NCI-H774 (cell line): ENCODE measurements at places on chromosomes 5 and 9.

GRCh38 chr9:5670079-5670478 lies 41.2 kb downstream of the RIC1 start:
- no peak for DNase-seq

GRCh38 chr9:74120470-74120869 lies 376.7 kb upstream of the RORB start:
- no peak for DNase-seq

DNA sequence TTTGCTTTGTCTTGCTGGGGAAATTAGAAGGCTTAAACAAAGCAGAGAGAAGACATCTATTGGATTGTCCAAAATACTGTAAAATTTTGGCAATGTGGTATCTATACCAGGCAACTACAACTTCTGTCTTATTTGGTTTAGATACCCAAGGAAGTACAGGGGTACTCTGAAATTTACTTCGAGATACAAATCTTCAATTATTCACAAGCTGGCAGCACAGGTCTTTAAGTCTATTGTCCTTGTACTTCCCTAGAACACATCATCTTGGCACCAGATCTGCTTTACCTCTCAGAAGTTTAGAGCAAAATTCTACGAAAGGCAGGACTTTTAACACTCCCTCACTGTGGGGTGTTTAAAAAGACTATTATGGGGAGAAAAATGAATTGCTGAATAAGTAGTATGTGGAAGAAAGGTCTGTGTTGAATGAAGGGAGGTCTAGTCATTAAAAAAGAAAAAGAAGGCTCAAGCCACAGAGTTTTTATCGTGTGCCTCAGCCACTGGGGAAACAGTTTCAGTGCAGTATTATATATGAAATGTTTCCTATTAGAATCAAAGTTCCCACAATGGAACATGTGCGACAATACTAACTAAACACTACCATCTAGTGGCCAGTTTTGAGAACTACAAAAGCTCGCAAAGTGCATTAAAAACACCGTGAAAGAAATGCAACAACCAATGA lies 93.7 kb downstream of the PDE4D start:
- peak; percentile 32 for DNase-seq

DNA sequence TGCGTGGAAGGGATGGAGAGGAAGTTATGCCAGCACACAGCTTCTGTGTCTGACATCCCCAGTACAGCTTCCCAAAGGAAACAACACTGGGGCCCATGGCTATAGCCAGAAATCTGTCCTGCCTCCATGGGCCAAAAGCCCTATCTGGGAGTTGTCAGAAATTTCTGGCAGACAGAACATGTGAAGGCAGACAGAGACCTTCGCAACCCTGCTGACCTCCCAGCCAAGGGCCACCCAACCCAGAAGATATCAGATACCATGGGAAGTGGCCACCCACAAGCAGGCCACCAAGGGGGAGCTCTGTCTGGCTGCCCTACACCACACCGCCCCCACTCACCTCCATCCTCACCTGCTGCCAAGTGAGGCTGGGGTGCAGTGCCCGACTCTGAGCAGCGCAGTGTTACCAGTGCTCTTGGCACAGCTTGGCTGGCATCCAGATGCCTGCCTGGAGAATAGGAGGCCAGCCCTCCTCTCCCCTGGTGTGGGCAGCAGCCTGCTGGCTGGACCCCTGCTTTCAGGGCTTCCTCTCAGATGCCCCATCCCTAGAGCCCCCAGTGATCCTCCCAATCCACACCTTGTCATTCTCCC lies 61.6 kb upstream of the NEURL1B start:
- no peak for DNase-seq

DNA sequence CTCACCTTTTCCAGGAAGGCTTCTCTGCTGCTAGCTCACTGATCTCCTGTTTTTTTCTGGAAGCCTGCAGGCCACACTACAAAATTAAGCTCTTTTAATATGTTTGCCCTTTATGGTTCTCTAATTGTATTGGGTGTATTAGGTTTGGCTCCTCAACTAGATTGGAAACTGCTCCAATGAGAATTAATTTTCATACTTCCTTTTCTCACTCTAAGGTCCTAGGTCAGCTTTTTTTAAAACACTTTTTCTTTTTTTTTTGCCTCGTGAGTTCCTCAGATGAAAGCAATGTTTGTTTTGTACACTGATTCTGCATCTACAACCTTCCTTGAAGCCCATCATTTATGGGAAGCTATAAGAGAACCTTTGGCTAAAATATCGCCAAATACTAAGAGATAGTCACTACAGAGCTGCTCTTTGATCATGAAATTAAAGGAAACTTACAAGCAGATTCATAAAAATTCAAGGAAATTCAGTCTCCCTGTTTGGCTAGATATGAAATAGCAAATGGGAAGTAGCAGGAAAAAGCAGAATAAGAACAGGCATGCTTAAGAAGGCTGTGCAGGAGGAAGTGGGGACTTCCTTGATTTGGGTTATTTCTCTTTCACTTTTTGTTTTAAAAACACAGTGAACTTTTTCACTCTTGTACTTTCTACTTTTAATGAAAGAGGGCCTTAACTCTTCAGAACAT lies 55.2 kb upstream of the FYB1 start:
- no peak for DNase-seq

DNA sequence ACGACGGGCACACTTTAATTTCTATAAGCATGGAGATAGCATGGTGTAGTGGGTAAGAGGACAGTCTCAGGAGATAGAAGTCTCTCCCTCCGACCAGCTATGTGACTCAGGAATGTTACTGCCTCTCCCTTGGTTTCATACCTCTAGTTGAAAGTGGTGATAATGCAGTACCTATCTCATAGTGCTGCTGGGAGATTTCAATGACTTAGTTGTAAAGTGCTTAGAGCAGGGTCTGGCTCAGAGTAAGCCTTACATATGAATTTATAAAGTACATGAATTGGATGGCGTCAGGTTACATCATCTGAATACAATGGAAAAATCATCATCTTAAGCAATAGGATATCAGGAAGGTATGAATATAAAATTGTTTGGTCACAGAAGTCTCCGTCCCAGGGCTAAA lies 952.8 kb upstream of the EDIL3 start:
- no peak for DNase-seq

DNA sequence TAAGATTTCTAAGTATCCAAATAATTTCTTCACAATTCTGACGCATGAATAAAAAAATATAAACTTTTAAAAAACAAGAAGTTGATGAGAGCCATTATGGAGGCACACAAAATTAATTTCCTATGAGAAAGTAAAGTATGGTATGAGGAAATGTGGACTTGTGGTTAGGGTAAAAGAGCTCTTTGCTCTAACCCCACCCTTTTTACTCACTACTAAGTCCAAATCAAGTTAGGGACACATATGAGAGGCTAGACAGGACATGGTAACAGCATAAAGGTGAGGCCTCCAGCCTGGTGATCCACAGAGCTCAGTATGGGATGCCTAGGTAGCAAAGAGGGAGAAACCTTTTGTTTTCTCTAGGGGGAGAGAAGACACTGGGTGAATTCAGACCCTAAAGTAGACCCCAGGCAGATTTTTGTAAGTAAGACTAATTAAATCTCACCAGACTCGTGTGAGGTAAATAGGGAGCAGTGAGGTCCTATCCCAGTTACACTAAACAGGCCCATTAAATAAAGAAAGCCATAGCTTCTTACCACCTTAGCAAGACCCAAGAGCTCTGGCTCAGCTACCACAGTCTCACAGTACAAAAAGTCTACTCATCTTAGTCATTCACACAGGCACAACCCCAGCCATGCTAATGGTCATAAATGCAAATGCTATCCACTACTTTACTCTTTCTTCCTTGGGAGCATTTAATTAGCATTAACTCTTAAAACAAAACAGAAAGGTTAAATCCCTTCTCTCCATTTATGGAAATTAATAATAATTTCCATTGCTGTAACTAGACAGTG lies 42.6 kb downstream of the MLLT3 start:
- no peak for DNase-seq

- no peak for DNase-seq
These were observed 41.5 kb downstream of the TTLL11 start for GRCh38 chr9:122051351-122052321.

GRCh38 chr5:32170303-32171151 lies 3.6 kb downstream of the GOLPH3 start:
- no peak for DNase-seq

DNA sequence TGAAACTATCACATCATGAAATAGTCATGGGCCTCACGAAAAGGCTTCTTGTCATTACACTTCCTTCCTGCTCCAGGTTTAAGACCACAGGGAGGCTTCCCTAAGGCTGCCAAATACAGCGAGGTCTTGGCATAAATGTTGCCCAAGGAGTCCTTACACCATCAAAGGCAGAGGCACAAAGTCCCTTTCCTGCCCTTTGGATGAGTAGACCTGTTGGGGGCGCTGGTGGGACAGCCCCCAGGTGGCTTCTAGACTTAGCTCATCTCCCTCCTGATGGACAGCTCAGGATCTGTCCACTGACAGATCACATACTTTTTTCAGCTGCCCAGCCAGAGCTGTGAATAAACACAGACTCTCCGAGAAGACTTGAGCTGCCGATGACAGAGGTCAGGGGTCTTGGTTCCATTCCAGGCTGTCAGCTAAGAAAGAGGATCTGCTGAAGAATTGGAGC lies 15.5 kb upstream of the MEGF9 start:
- DNase-seq = no peak

DNA sequence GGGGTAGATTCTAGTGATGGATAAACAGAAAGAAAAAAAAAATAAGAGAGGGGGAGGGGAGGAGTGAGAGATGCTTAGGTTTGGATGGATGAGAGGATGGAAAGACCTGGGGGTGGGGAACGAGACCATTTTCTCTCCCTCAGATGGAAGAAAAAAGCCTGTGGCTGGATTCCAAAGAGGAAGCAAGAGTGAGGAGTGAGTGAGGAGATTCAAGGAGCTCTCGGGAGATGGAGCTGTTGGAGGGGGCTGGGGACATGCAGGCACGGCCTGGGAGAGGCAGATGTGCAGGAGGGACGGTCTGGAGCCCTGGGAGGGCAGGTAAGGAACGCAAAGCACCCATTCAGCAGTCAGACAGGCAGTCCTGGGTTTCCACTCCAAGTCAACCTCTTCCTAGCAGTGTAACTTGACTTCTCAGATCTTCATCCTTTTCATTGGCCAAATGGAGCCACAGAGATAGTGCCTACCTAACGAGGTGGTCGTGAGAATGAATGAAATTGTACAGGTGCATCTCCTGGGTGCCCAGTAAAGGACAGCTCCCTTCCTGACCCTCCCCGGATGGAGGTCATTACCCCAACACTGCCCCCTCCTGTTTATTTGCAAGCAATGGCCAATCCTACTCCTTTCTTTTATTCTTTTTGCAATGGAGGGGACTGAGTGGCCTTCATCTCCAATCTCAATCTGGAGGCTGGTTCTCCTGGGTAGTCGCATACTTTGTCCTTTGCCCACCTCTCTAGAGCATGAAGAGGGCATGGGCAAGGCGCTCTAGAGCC lies 52.2 kb downstream of the PCDH1 start:
- no peak for DNase-seq

DNA sequence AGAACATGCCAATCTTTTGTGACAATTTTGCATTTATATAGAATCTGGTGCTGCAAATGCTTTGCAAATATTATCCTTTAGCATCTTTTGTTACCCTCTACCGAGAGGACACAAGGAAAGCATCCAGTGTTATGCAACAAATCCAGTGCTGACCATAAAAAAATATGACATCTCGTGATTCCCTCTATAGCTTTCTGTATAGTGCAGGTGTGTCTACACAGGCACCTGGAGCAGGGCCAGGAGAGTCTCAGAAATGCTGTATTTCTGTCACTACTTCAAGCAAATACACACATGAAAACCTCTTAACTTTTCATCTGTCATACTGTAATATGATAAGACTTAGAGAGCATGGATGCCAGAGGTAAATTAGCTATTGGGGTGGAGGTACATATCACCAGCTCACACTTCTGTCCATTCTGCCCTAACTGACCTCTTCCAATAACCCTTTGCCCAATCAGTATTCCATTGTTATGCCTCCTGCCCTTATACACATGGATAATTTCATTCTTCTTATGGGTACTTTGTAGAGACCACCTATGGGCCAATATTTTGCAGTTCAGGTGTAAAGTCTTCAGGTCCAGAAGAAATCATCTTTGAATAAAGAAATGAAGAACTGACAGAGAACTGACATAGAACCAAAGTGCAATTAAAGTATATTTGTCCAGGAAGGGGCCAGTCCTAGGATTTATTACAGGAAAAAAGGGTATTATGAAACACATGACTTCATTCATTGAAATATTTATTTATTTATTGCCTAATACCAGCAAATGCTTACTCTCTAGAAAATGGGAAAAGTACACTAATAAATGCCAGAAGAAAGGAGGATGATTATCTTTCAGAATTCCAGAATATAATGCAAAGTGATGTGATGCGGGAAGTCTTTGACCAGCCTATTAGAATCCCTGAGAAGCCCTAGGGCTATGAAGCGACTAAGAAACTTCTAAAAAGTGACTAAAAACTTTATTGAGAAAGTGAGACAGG lies 106.5 kb downstream of the EPB41L4A start:
- no peak for DNase-seq

DNA sequence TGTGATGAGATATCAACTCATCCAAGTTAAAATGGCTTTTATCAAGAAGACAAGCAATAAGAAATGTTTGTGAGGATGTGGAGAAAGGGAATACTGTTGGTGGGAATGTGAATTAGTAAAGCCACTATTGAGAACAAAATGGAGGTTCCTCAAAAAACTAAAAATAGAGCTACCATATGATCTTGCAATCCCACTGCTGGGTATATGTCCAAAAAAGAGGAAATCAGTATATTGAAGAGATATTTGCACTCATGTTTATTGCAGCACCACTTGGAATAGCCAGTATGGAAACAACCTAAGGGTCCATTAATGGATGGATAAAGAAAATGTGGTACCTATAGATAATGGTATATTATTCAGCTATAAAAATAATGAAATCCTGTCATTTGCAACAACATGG lies 25.1 kb downstream of the PPIP5K2 start:
- no peak for DNase-seq

- DNase-seq = no peak
These were observed 395.4 kb downstream of the DTWD2 start for GRCh38 chr5:118593003-118593328.

GRCh38 chr5:2721385-2722138 lies 29.9 kb downstream of the IRX2 start:
- DNase-seq = no peak

GRCh38 chr9:117887941-117888340 lies 183.7 kb downstream of the TLR4 start:
- no peak for DNase-seq

DNA sequence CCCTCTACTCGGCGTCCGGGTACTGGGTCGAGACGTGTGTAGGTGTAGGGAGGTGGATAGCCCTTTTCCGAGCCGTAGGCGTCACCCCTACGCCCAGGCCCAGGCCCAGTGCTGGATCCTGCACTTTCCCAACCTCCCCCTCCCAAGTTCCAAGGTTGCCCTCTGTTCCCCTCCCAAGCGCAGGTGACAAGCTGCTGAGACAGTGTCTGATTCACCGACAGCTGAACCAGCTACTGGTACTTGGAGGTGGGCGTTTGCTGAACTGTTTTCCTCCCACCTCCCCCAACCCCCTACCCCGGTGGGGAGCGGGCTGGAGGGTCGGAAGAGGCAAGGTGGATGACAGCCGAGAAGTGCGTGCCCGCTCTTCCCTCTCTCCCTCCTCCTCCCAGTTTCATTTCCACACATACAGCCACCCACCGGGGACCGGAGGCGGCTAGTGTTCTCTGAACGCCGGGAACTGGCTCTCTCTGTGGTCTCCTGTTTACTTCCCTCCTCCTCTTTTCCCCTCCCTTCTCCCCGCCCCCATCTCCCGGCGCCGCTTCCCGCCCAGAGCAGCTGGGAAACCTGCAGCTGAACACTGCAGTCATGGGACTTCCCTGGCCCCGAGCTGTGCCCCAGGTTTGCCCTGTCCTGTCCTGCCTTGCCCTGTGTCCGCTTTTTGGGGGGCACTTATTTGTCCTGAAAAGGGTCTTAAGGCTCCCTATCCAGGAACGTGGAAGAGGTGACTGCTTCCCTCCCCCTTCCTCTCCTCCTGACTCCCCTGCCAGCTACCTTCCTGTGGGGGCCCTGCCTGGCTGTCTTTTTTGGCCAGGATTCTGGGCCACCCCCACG lies 6.2 kb upstream of the KLF9 start:
- peak; percentile 84 for DNase-seq
